Activated CD8-positive, alpha-beta T cell treated with anti-CD3 and anti-CD28 coated beads for 36 hours (primary cell): ENCODE measurements at places on chromosomes 3 and 15.
A peak's percentile ranks its signal among the peaks of the same experiment; 100 is the strongest.

GRCh38 chr3:97862582-97862981 lies 40.8 kb downstream of the CRYBG3 start:
- DNase-seq = no peak

DNA sequence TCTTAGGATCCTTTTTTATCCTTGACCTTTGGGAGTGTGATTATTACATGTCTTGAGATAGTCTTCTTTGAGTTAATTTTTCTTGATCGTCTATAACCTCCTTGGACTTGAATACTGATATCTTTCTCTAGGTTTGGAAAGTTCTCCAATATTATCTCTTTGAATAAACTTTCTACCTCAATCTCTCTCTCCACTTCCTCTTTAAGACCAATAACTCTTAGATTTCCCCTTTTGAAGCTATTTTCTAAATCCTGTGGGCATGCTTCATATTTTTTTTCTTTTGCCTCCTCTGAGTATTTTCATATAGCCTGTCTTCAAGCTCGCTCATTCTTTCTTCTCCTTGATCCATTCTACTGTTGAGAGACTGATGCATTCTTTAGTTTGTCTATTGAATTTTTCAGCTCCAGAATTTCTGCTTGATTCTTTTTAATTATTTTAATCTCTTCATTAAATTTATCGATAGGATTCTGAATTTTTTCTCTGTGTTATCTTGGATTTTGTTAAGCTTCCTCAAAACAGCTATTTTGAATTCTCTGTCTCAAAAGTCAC lies 12.1 kb downstream of the USF3 start:
- no peak for DNase-seq

DNA sequence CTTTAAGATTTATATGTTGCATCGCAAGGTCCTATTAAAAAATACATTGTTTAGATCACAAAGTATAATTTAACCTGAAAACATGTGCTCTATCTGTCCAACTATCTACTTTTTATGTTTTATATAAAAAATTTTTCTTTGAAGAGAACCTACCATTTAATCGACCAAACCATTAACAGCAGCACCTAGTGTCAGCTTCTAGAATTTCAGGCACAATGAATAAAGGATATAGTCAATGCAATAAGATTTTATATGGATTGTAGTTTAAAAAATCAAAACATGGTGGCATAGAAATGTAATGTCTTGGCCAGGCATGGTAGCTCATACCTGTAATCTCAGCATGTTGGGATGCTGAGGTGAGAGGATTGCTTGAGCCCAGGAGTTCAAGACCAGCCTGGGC lies 313.7 kb downstream of the GAP43 start:
- no peak for DNase-seq

DNA sequence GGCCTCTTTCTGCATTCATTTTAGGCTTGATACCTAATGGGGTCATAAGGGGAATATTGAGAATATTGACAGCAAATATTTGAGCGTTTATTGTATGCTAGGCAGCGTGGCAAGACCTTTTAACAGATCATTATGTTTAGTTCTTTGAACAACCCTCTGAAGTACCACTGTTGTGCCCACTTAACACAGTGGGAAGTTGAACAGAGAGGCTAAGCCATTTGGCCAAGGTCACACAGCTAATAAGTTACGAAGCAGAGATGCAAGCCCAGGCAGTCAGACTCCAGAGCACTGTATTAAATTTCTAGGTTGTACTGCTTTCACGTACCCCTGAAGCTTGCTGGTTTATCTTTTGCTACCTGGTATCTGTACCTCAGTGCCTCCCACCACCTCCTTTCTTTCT lies 1.1 kb downstream of the RAB7A start:
- no peak for DNase-seq

DNA sequence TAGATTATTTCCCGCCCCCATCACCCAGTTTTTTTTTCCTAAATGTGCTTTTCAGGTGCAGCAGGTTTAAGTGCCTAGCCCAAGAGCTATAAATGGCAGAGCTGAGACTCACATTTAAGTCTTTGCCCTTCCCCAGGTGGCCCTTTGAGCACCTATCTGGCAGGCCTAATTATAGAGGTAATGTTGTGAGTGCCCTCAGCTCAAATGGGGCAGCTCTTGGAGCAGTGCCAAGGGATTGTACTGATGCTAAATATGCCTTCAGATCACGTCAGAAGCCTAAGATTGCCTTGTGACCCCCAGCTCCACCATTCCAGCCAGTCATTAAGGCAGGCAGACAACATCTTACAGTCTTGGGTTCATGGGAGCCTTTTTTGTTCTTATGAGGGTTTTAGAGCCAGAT lies 159.5 kb downstream of the RPLP1 start:
- no peak for DNase-seq

DNA sequence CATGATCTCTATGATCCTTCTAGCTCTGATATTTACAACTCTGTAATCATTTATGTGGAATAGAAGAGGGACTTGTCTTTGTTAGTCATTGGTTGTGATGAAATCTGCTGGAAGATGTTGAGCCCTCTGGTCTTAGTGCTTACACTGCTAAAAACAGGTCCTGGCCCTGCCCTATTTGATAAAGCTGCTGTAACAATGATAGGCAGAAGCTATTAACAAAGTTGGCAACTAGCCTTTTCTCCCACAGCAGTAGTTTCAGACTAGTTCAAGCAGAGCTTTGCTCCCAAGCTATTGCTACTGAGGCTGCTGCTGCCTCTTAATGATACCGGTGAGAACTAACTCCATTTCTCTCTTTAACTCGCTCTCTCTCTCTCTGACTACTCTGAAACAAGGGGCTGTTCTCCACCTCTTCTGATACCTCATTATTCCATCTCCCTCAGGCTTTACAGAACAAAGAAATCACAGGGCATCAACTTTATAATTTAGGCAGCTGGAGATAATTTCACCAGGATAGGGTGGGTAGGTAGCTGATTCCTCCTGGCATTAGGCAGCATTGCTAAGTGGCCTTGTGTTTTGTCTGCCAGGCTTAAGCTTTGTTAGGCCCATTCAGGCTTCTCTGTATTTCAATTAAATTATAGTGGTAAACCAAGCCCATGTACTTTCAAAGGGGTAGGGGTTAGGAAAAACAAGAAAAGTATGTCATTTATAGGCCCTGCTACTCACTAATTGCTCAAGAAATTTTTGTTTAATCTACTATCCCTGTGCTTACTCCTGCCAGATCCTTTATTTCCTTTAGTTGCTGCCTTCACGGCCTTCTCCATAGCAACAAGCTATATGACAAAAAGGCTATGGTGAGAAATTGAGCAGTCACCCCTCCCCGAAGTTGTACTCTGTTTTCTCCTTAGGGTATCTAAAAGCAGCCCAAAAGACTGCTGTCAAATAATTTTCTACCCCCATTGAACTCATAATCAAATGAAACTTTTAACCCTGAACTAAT lies 139.6 kb downstream of the RBPMS2 start:
- DNase-seq = no peak

DNA sequence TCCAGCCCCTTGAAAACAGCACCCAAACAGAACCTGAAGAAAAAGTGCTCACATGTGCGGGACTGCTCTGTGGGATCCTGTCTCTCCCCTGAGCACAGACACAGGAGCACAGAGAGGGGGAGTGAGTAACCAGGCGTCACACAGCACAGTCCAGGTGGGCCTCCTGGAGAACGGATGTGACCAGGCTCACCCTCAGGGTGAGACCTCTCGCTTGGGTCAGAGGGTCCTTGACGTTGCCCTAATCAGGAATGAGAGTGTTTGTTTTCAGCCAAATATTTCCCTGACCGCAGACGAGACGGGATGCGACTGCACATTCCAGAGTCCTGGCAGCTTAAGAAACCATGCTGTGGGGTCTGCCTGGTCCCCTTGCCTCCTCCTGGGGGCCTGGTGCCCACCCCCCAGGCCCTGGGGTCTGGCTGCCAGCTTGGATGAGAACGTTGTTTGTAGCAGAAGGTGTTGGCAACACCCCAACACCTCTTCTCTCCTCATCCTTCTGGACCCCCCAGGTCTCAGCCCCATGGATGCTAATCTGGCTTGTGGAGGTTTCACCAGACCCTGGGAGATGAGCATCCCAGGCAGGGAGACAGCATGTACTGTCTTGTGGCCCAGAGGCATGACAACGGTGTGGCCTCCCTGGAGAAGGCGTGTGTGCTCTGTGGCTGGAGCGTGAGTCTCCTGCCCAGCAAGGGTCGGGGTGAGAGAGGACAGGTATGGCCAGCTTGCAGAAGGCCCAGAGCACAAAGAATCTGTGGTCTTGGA lies 42.1 kb upstream of the SLC6A6 start:
- no peak for DNase-seq

GRCh38 chr15:25465835-25466234 lies 27.0 kb upstream of the UBE3A start:
- DNase-seq = no peak

DNA sequence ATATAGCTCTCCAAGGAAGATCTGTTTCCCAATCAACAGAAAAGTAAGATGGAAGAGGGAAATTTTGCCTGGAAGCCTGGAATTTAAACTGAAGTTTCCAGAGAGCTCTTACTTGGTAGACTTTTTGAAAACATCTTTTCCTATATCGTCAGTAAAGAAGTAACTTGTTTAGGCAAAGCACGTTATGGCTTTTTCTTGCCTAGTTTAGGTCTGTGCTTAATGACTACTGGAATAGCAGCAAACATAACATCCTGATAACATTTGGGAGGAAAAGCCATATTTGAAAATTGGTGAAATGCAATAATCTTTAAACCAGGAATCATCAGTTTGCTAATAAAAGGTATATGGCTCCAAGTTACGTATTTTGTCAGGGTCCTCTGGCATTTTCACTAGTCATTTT lies 160.4 kb upstream of the CGNL1 start:
- no peak for DNase-seq

DNA sequence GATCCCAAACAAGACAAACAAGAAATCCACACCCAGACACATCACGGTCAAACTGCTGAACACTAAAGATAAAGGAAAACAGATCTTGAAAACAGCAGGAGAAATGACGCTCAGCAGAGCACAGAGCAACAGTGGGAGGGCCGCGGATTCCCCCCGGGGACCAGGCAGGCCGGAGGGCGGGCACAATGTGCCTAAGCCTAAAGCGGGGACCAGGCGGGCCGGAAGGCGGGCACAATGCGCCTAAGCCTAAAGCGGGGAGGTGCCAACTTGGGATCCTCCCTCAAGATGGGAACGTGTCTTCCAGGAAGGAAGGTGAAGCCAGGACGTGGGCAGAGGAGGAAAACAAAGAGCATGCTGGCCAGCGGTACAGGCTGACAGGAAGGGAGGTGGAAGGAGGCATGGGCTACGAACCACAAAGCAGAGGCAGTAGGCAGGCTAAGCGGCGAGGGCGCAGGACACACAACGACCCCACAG lies 31.1 kb downstream of the CYFIP1 start:
- DNase-seq = peak; percentile 17

- no peak for DNase-seq
Observed at GRCh38 chr3:152040319-152040718, 166.9 kb downstream of the SUCNR1 start.

- DNase-seq = no peak
Observed at GRCh38 chr15:90690585-90690984, 26.6 kb upstream of the BLM start.

DNA sequence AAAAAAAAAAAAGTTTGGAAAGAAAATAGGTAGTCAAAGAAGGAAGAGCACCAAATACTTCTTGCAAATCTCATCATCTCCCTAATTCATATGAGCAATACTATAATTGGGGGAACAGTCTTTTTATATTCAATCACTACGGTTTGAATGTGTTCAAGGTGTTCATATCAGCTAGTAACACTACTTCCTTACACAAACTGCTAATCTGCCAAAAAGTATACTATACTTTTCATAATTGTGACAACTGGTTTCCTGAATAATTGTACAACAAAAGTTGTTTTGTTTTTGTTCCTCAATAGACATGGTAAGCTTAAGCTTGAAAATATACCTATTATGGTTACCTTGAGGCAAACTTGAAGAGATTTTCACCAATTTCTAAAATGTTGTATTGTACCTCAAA lies 12.1 kb downstream of the SETD2 start:
- DNase-seq = no peak

DNA sequence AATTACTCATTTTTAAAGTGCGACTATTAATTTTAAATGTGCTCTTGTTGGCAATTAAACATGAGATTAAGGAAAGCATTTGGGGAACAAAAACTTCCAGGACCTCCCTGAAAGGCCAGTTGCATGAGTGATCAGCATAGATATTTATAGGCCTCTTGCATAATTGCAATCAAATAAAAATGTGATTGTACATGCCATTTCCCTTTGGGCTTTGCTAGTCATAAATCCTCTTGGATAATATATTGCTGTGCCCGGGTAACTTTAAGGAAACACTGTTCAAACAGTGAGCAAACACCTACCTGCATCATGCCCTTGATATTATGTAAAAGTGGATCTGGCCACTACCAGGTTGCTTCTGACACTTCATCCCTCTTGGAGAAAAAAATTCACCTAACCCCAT lies 239.1 kb downstream of the MCTP2 start:
- no peak for DNase-seq

- DNase-seq = no peak
Observed at GRCh38 chr3:134355416-134355815, 18.8 kb downstream of the AMOTL2 start.

- DNase-seq = peak; percentile 65
Observed at GRCh38 chr3:122921791-122922651, 105.5 kb downstream of the SEMA5B start.

- no peak for DNase-seq
Observed at GRCh38 chr15:53447053-53447574, 312.3 kb downstream of the WDR72 start.

DNA sequence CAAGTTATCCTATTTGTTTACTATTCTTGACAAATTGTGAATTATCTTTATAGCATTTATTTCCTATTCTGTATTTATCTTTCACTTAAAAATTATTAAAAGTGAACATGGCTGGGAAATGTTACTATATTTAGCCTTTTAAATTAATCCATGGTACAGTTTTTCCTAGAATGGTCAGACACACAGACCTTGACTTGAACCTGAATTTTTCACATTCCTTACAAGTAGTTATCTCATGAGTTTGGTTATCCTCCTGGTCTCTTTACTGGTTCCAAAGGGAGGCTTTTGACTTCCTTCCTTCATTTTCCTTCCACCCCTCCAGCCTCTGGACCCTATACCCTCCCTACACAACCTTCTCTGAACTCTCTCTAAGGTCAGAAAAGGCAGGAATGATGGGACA lies 280.6 kb downstream of the SATB1 start:
- DNase-seq = no peak
